ENCODE measurements at places on chromosomes 5 and 9. TPM values are rescaled to one million over a fixed set of nuclear protein-coding genes. Genes with fewer than 3 reads are reported as not detected.

Gene EDIL3
- not detected for total RNA-seq

GRCh38 chr5:104016646-104017045 is 454.1 kb upstream of the NUDT12 start:
- H3K4me1 ChIP-seq = no peaks in the 10 kb centered on the region
- H3K4me3 ChIP-seq = no peak overlapping the region
- H3K27ac ChIP-seq = no peak overlapping the region
- H3K27me3 ChIP-seq = no peaks in the 10 kb centered on the region

DNA sequence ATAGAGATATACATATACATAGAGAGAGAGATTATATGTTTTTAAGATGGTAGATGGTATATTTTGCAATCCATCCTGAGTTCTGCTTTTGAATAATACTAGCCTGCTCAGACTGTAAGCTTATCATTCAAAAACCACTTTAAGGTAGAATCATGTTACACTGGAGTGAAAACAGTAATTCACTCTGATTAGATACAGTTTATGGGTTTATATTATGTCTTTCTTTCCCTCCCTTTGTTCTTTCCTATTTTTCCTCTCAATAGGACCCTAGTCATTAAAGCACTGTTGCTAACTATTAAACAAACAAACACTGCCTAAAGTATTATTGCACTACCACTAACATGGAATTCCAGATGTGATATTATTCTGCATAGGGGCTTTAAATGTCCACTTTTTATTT is 202.0 kb downstream of the ADAMTSL1 start:
- no peak overlapping the region for H3K27ac ChIP-seq
- no peak for DNase-seq
- no peaks in the 10 kb centered on the region for H3K4me1 ChIP-seq
- no peaks in the 10 kb centered on the region for H3K27me3 ChIP-seq
- no peak overlapping the region for H3K4me3 ChIP-seq

Gene CBY3
- total RNA-seq = not detected

- peak overlapping the region; percentile 97 for H3K27ac ChIP-seq
- peak overlapping the region; percentile 60 for H3K4me3 ChIP-seq
- H3K4me1 ChIP-seq = peaks cover 53% of the 10 kb centered on the region
- H3K36me3 ChIP-seq = no peaks in the 10 kb centered on the region
- no peaks in the 10 kb centered on the region for H3K27me3 ChIP-seq
- peak; percentile 92 for DNase-seq
These were observed 99.6 kb downstream of the BASP1 start for GRCh38 chr5:17316970-17317459.

Gene TAS2R1
- total RNA-seq = not detected

- no peaks in the 10 kb centered on the region for H3K4me1 ChIP-seq
- no peak for DNase-seq
- no peaks in the 10 kb centered on the region for H3K27me3 ChIP-seq
- no peaks in the 10 kb centered on the region for H3K36me3 ChIP-seq
- H3K4me3 ChIP-seq = no peak overlapping the region
These were observed 548.8 kb downstream of the EFNA5 start for GRCh38 chr5:107121793-107122519.

Gene TRIO
- total RNA-seq = 0.04 TPM

DNA sequence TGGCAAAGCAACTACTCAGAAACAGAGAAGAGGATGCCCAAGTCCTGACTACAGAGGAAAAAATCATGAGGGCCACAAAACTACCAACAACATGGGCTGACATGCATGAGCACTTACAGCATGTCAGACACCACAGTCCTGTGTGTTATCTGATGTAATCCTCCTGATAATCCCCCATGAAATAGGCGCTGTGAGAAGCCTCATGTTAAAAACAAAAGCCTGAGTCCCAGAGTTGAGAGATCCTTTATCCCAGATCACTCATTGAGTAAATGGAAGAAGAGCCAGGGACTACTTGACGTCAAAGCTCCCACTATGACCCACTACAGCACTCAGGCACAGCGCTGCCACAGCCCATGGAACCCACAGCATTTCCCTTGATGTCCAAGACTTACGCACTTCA is 7.2 kb upstream of the SPOCK1 start:
- DNase-seq = no peak
- H3K27ac ChIP-seq = no peak overlapping the region
- H3K4me1 ChIP-seq = no peaks in the 10 kb centered on the region
- no peaks in the 10 kb centered on the region for H3K27me3 ChIP-seq
- H3K36me3 ChIP-seq = no peaks in the 10 kb centered on the region
- H3K4me3 ChIP-seq = no peak overlapping the region
